ENCODE measurements at places on chromosomes 11 and 22. TPM values are rescaled to one million over a fixed set of nuclear protein-coding genes. Genes with fewer than 3 reads are reported as not detected.

The C22orf15 gene
- not detected for total RNA-seq

DNA sequence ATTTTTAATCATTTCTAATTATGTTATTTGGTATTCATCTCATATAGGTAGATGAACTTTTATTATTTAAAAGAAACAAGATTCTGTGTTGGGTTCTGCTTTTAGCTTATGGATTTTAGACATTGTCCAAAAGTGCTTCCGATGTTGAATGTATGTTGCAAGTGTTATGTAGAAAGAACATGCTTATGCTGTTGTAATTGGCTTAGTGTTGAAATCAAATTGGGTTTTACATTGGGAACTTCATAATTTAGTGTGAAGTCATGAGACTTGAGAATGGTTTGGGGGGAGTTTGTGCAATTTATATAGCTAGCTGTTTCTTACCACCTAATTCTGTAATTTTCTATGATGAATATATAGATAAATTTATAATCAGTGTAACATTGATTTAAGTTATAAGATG lies 3.6 kb downstream of the MTMR3 start:
- no peak for DNase-seq

DNA sequence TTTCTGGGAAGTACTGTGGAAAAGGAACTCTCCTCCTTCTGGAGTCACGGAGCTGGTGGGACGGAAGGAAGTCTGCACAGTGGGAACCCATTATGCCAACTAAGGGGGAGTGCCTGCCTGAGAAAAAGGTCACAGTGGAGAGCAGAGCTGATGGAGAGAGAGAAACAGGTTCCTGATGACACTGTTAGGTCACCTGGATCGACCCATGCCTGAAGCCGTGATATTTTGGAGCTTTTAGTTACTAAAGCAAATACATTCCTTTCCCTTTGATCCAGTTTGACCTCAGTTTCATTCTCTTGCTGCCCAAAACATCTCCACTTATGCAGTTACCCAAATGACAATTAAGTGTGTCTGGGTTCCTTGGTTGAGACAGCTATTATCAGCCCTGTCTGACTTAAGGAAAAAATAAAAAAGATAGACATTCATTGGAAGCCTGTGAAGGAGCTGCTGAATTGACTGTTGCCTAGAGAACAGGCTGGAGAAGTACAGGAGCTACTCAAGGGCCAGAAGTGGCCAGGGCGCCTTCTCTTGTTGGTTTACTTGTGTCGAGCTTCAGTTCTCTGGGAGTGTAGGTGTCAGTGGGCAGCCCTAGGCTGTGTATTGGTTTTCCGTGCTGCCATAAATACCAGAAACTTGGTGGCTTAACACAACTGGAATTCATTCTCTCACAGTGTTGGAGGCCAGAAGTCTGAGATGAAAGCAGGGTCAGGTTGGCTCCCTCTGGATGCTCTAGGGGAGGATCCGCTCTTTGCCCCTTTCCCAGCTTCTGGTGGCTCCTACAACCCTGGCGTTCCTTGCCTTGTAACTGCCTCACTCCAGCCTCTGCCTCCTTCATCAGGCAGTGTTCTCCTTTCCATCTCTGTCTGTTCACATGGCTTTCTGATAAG lies 13.6 kb downstream of the MRGPRD start:
- DNase-seq = no peak

- peak; percentile 83 for DNase-seq
Measured at GRCh38 chr11:1050581-1051355, 14.2 kb upstream of the MUC6 start.

DNA sequence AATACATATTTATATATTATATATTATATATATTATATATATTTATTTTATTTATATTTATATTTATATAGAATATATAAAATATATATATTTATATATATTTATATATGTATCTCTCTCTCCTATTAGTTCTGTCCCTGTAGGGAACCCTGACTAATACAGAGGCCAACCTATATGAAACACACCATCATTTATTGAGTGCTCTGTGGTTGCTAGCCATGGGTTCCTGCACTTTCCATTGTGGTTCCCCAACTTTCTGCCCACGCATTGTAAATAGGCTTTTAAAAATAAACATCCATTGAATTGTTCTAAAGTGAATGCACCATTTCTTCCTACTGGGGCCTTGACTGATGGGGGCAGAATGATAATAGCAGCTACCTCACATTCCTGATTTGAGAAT lies 93.8 kb upstream of the SESN3 start:
- no peak for DNase-seq

Data from glutamatergic neuron (in vitro differentiated cells).